ENCODE measurements at places on chromosomes 2 and 18.

GRCh38 chr18:3179430-3180089 lies 40.2 kb downstream of the MYOM1 start:
- no peak overlapping the region for H3K27ac ChIP-seq
- H3K4me1 ChIP-seq: peaks cover 14% of the 10 kb centered on the region
- no peaks in the 10 kb centered on the region for H3K27me3 ChIP-seq
- H3K4me3 ChIP-seq: no peak overlapping the region
- no peaks in the 10 kb centered on the region for H3K36me3 ChIP-seq

- H3K36me3 ChIP-seq: no peaks in the 10 kb centered on the region
- H3K4me3 ChIP-seq: no peak overlapping the region
- no peak overlapping the region for H3K27ac ChIP-seq
- DNase-seq: no peak
- no peaks in the 10 kb centered on the region for H3K4me1 ChIP-seq
- peaks cover 23% of the 10 kb centered on the region for H3K27me3 ChIP-seq
Observed at GRCh38 chr2:20829861-20830260, 7.0 kb upstream of the LDAH start.

- no peak overlapping the region for H3K27ac ChIP-seq
- no peak overlapping the region for H3K4me3 ChIP-seq
- peaks cover 2% of the 10 kb centered on the region for H3K36me3 ChIP-seq
- no peak for DNase-seq
- no peaks in the 10 kb centered on the region for H3K27me3 ChIP-seq
- no peaks in the 10 kb centered on the region for H3K4me1 ChIP-seq
Observed at GRCh38 chr18:31146809-31147208, 15.8 kb downstream of the DSC1 start.

DNA sequence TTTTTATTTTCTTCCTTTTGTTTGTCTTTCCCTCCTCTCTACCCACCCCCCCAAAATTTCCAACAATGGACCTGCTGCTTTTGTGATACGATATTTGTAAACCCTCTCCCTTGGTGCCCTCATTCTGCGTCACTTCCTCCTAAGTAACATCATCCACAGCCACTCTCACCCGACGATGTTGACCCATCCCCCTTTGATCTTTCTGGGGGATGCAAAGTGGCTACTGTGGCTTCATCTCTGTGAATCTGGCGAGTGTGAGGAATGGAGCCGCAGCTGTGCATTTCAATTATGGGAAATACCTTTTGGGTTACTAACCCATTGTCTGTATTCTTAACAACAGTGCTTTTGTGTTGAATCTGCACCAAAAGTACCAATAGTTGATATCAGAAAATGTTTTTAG lies 19.4 kb downstream of the ANTXR1 start:
- H3K27me3 ChIP-seq: peaks cover 17% of the 10 kb centered on the region
- no peak for DNase-seq
